ENCODE measurements at places on chromosomes 4 and X. TPM values are rescaled to one million over a fixed set of nuclear protein-coding genes. Genes with fewer than 3 reads are reported as not detected.

DNA sequence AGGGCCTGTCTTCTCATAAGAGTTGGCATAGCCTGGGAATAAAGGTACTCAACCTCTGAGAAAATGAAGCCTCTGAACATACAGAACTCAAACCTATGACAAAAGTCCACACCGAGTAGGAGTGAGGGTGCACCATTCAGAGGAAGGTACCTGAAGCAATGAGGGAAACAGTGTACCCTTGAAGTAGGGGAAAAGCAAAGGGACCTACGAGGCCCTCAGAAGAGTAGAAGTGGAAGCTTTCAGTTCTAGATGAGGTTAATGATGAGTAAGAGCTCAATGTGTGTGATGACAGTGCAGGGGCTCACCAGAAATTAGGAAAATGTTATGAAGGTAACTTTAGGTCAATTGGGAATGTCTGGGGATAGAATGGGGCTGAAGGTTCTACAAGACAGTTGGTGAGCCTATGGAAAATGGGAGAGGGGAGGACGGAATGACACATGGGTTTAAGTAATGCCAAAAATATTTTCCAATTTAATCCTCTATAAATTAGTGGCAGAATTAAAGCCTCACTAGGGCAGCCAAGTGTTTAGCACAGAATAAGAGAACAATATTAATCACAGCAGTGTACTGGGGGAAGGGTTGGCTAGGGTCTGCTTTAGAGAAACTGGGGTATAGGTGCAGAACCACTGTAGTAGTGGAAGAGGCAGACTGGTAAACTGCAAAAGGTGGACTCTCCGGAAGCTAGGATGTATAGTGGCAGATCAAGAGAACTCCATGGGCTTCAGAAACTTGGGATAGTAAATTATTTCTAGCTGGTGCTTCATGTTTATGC lies 39.8 kb downstream of the RAB33A start:
- DNase-seq: no peak

GRCh38 chr4:126539771-126540170 lies 1093.0 kb upstream of the INTU start:
- DNase-seq: no peak

DNA sequence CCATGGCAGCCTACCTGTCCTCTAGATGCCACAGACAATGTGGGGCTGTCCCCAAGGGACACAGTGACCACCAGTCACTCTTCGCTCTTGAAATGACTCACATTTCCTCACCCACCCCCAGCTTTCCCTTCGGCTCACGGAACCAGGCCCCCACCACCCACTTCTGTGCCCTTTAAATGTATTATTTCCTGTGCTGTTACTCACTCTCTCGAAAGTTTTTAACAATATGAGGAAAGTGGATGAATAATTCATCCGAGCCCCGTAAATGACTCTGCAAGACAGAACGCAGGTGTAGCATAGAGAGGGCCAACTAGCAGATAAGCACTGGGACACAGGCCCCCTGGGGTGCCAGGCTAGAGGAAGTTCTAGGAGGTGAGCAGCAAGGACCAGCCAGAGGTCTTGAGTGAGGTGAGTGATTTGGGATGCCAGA lies 179.5 kb upstream of the TBL1X start:
- no peak for DNase-seq

DNA sequence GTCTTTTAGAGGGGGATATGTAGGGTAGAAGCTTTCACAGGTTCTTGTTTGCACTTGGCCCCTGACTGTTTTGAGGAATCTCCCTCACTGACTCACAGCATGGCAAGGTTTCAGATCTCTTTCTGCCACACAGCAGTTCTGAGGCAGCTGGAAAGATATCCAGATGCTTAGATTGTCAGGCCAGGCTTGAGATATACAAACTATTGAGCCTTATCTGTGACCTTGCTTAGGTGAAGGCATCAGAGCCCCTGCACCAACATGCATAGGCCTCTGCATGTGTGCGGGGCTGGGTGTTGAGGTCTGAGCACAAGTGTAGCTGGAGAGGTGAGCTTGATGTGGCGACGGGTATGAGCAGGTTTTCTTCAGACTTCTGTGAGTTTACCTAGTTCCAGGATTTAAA lies 80.9 kb upstream of the MSANTD1 start:
- no peak for DNase-seq

GRCh38 chr4:184473499-184474262 lies 669 bp downstream of the IRF2 start:
- peak; percentile 39 for DNase-seq

GRCh38 chr4:180423712-180424057 lies 1819.5 kb upstream of the TENM3 start:
- no peak for DNase-seq

- DNase-seq: no peak
Observed at GRCh38 chr4:151045907-151046306, 30.8 kb upstream of the LRBA start.

- no peak for DNase-seq
Observed at GRCh38 chr4:41977709-41978108, 3.8 kb upstream of the DCAF4L1 start.

- DNase-seq: no peak
Observed at GRCh38 chrX:103107836-103108235, 14.9 kb upstream of the NXF3 start.

- DNase-seq: no peak
Observed at GRCh38 chr4:157265281-157265680, 44.8 kb downstream of the GRIA2 start.

DNA sequence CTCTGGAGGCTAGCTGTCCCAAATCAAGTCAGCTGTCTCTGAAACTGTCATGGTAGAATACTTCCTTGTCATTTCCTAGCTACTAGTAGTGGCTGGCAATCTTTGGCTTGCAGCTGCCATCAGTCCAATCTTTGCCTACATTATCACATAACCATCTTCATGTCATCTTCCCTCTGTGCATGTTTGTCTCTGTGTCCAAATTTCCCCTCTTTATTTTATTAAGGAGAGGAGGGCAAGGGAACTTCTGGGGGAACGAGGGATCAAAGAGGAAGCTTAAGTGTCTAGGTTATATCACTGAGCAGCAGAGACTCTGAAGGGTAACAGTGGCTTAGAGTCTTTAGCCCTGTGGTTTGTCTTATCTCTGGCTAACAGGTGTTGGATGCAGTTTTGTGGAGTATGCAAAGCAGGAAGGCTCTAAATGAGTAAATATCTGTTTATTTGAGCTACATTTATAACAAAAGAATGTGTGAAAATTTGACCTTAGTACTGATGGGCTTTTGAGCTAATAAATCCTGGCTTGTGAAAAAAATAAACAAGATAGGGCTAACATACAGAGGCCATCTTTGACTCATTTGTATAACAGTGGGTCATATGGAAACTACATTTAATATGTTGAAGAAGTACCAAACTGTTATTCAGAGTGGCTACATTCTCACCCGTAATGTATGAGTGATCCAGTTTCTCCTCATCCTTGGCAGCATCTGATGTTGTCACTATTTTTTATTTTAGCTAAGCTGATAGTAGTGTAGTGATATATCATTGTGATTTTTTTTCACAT lies 49.4 kb upstream of the ENOX2 start:
- DNase-seq: no peak

GRCh38 chr4:57098941-57099340 lies 11.2 kb downstream of the IGFBP7 start:
- DNase-seq: no peak

- DNase-seq: no peak
Observed at GRCh38 chr4:8913858-8914460, 42.3 kb upstream of the HMX1 start.

DNA sequence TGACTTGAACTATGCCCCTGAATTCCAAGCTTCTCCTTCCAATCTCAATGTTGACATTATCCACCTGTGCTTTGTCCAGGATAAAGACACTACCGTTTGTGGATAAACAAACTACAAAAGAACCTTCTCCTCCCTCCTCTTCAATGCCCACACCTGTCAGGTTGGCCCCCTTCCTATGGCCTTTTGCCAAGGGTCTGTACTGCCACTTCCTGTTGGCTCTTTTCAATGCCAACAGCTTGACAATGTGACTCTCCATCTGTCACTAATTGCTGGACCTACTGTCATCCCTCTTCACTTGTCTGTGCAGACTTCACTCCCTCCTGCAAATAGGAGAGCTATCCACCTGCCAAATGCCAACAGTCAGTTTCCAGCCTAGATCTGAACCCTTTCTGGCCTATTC lies 35.8 kb upstream of the MID1 start:
- no peak for DNase-seq

DNA sequence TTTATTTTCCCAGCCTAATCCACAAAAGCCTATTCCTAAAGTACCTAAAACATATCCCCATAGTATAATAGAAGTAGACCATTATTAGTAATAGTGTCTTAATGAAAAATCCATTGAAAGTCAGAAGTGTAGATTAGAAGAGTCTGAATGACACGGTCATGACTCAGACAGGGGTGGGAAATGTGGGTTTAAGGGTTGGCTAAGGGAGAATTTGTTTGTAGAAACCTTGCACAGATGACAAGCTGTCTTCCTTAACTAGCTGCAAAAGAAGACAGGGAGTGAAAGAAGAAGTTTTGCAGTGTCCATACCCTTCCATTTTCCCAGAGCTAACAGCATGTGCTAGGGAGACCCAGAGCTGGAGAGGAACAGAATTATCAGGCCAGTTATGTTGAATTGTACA lies 242.7 kb upstream of the ETNPPL start:
- no peak for DNase-seq

GRCh38 chrX:83916525-83916924 lies 55.6 kb downstream of the CYLC1 start:
- no peak for DNase-seq

- DNase-seq: no peak
Observed at GRCh38 chr4:170038769-170039168, 12.6 kb upstream of the MFAP3L start.

GRCh38 chrX:9860826-9861225 lies 74.6 kb downstream of the SHROOM2 start:
- no peak for DNase-seq

The ZBTB33 gene
- total RNA-seq: 16.8 TPM

The GSX2 gene
- not detected for total RNA-seq

The SCRG1 gene
- not detected for total RNA-seq

Measured in CD8-positive, alpha-beta memory T cell (primary cell).